ENCODE measurements at places on chromosomes 6 and 20.

GRCh38 chr6:15823838-15824414 lies 161.1 kb upstream of the DTNBP1 start:
- no peak for DNase-seq

GRCh38 chr6:165390475-165390874 lies 81.1 kb upstream of the C6orf118 start:
- DNase-seq = no peak

DNA sequence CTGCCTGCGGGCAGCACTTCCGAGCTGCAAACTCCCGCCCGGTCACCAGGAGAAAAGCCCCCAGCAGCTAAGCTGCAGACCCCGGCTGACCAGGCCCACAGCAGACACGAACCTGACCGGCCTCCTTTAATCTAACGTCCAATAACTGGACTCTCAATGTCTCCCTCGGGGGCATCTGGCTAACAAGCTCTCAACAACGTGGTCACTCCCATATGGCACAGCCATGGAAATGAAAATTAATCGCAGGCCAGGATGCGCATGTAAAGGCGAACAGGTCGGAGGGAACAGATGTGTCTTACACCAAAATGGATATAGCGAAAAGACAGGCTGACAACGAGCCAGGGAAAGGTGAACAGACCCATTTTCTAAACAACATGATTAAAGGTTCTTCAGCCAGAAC lies 44.4 kb upstream of the SMOC2 start:
- no peak for DNase-seq

GRCh38 chr20:17648791-17649730 lies 33.0 kb downstream of the RRBP1 start:
- no peak for DNase-seq

DNA sequence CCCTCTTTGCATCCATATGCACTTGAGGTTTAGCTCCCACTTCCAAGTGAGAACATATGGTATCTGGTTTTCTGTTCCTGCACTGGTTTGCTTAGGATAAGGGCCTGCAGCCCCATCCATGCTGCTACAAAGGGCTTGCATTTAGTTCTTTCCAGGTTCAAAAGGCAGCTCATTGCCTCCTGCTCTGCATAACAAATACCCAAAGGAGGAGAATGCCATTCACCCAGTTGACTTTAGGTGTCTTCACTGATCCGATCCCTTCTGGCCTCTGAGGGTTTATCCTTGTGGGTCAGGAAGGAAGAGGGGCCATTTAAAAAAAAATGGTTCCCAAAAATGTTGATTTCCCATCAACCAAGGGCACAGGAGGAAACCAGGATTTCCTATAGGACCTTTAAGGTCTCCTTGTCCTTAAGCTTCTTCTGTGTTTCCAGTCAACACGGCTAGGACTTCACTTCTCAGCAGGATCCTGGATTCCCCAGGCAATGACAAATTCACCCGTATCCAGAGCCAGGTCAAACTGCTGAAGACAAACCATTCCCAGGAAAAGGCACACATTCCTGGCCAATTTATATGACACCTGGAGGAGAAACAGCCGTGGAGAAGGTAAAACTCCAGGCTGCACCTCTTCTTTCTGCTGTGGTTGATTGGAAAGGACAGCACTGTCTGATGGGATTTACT lies 447.7 kb upstream of the CDH4 start:
- no peak for DNase-seq

GRCh38 chr6:26044140-26045064 lies 42.8 kb upstream of the HFE start:
- peak; percentile 33 for DNase-seq

DNA sequence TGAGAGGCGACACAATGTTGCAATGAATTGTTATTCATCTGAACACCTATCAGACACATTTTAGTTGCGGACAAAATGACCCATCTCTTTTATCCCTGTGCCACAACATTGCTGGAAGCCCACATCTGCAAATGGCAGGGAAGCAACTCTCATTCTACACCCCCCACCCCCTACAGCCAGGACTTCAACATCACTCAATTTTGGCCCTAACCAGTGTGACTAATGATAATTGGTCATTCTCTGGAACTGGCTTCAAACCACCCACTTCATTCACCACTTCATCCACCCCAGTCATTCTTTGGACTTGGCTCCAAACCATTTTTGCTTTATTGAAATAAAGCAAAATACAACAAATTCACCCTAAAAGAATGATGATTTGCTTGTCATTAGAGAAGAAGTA lies 1.5 kb downstream of the GCM2 start:
- no peak for DNase-seq

- peak; percentile 75 for DNase-seq
Measured at GRCh38 chr20:25407311-25408169, at the start of gene GINS1. GINS1 (plus strand) TSS chr20:25407673; CDS start chr20:25407821, 148 bp downstream.

- no peak for DNase-seq
Measured at GRCh38 chr6:15077006-15077405, 168.9 kb upstream of the JARID2 start.

Measured in CD4-positive, alpha-beta T cell treated with Interleukin-4 for 4 hours (primary cell).